ENCODE measurements at places on chromosomes 4 and X.

DNA sequence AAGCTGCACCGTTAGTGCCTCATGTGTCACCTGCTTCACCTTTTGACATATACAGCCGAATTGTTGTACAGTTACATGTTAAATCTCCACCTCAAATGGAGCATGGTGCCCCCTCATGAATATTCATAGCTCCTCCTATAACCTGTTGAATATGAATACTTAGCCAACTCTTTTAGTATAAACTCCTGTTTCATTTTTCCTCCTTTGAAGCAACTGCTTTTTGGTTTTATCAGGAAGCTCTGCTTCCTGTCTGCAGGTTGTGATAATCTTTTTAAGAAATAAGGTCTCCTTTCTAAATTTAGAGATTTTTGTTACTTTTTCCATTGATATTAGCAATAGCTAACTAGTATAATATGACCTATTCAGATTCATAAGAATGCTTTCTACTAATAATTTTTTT lies 1429.2 kb upstream of the AGA start:
- no peak for DNase-seq

- no peak for DNase-seq
Measured at GRCh38 chr4:62162606-62163005, 962.5 kb downstream of the ADGRL3 start.

DNA sequence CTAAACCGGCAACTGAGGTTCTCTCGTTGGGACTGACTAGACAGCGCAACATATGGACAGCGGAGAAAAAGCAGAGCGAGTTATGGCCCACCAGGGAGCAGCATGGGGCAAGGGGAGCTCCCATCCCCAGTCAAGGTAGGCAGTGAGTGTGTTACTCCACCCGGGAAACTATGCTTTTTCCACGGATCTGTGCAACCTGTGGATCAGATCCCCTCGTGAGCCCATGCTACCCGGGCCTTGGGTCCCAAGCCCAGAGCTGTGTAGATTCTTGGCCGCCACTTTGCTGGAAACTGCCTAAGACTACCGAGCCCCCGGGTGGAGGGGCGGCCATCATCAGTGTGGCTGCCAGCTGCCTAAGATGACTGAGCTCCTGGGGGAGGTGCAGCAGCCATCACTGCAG lies 140.9 kb downstream of the PAPSS1 start:
- DNase-seq: no peak

GRCh38 chr4:2537011-2537830 lies 774 bp downstream of the FAM193A start:
- no peak for DNase-seq

DNA sequence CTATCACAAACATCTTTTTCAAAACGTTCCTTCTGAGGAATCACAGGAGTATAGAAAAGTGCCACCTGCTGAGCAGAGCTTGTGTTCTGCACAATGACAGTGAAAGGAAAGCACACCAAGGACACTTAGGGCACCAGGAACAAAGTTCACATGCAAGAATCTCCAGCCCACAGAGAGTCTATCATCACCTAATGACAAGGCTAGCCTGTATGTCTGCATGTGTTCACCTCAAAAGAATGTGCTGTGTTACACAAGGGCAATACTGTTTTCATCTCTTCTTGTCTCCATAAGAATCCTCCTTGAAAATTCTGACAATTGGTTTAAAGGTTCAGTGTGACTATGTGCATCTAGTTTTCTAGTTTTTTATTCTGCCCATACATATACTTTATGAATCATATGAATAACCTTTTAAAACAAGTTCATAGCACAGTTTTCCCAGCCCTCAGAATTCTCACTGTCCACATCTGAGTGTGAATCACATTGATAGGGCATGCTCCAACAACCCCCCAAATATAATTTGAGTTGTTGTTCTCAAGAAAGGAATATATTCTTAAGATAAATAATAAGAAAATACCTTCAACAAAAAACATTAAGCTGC lies 118.0 kb downstream of the PWWP3B start:
- no peak for DNase-seq

DNA sequence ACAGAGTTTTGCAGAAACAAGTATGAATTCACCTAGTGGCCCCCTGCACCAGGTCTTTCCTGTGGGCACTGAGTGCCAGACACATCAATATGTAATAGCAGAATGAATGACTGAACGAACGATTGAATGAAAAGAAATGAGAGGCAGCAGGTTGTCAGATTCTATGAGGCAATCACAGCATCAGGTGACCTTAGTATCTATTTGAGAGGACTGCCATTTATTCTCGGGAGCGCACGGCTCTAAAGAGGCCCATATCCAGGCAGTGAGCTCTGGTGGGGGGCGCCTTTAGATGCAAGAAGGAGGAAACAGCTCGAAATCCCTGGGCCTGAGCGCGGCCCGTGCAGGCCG lies 528 bp upstream of the SLC25A4 start:
- no peak for DNase-seq

DNA sequence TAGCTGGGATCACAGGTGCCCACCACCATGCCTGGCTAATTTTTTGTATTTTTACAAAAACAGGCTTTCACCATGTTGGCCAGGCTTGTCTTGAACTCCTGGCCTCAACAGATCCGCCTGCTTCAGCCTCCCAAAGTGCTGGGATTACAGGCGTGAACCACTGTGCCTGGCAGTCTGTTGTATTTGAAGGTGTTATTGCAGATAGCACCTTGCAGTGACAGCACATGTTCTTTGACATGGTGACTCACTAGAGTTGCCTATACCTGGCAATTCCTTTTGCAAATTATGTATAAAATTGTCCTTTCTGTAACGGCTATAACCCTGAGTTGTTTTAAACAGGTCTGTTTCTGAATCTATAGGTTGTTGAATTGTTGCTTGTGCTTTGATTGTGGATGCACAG lies 7.9 kb downstream of the OGT start:
- no peak for DNase-seq

GRCh38 chr4:111398906-111399330 lies 746.3 kb upstream of the FAM241A start:
- peak; percentile 24 for DNase-seq

GRCh38 chr4:1459722-1460511 lies 53.7 kb upstream of the NKX1-1 start:
- DNase-seq: no peak

- no peak for DNase-seq
Measured at GRCh38 chr4:130029442-130029841, 933.5 kb downstream of the C4orf33 start.

DNA sequence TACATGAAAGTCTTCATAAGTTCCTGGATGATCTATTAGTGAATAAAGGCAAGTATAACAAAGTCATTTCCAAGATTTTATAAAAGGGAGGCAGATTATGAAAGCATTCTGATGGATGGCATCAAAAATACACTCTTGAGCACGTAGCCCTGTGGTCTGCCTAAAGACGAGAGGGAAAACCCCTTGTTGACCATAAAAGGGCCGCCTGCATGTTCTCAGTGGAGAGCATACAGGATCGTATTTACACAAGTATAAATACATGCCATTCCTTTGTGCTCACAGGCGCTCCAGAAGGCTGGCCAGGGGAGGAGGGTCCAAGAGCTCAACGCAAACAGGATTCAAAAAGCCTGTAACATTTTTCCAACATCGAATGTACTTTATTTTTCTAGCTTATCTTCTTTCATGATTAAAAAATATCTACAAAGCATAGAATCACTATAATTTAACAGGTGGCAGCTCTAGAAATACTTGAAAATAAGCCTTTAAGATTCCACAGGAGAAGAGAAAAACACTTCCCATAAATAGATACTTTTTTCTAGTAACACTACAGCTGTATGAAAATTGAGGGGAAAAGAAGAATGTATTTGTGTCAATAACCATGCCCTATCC lies 29.6 kb downstream of the PDGFC start:
- no peak for DNase-seq

All from hippocampal formation (tissue), 2 donors.